ENCODE measurements at places on chromosomes 1 and 21. TPM values are rescaled to one million over a fixed set of nuclear protein-coding genes. Genes with fewer than 3 reads are reported as not detected.

PEAR1 gene
- polyA plus RNA-seq, result 29.2 TPM

SMG5 gene
- 53.6 TPM for polyA plus RNA-seq

SLC1A7 gene
- polyA plus RNA-seq, result 0.41 TPM

DENND2D gene
- polyA plus RNA-seq, result 2.8 TPM
